GM23248 (cell line): ENCODE measurements at places on chromosomes 11 and 22. TPM values are rescaled to one million over a fixed set of nuclear protein-coding genes. Genes with fewer than 3 reads are reported as not detected.

Gene RAB3IL1
- 6.6 and 7.5 TPM in 2 replicates for total RNA-seq

GRCh38 chr22:44395118-44396005 is 82.6 kb upstream of the SHISAL1 start:
- no peak for DNase-seq

Gene DRD4
- not detected in 2 replicates for total RNA-seq

DNA sequence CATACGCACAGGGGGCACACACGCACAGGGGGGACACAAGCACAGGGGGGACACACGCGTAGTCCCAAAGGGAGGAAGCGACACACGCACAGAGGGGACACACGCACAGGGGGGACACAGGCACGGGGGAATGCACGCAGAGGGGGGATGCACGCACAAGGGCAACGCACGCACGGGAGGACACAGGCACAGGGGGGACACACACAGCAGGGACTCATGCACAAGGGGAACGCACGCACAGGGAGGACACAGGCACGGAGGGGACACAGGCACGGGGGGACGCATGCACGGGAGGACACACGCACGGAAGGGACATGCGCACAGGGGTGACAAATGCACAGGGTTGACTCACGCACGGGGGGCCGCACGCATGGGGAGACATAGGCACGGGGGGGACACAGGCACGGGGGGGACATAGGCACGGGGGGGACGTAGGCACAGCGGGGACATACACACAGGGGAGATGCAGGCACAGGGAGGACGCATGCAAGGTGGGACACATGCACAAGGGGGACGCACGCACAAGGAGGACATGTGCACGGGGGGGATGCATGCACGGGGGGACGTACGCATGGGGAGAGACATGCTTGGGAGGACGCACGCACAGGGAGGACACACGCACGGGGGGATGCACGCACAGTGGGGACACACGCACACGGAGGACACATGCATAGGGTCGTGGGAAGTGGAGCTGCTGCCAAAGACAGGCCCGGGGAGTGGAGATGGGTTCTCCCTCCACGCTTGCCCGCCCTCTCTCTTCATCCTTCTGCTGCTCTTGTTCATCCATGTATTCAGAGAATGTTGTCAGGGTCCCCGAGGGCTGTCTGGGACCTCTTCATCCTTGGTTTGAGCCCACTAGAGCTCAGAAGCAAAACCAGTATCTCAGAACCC is 41.2 kb downstream of the WNT11 start:
- no peak for DNase-seq

GRCh38 chr11:76682684-76683083 is 12.1 kb upstream of the LRRC32 start:
- no peak for DNase-seq
